DMS 273 treated with DMSO at 0.1 percent for 48 hours (cell line): ENCODE measurements at places on chromosomes 12 and 14.

- DNase-seq, result no peak
These were observed 513.3 kb upstream of the CCDC196 start for GRCh38 chr14:65972891-65973290.

DNA sequence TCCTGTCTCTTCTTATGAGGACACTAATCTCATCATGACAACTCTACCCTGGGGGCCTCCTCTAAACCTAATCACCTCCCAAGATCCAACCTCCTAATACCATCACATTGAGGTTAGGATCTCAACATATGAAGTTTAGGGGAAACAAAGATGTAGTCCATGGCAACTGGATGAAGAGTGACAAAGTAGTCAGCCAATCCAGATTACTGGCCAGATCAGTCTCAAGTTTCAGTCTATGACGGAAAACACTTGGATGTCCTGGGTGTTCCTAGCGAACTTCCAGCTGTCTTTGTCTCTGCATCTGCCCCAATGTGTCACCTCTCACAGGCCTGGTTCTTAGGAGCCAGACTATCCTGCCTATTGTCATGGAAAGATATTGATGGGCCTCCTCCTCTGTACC is 630.8 kb downstream of the AACS start:
- DNase-seq, result no peak

- no peak for DNase-seq
These were observed 36.3 kb upstream of the MAP3K9 start for GRCh38 chr14:70845601-70846000.

GRCh38 chr12:67320614-67321295 is 51.6 kb downstream of the CAND1 start:
- DNase-seq, result no peak

DNA sequence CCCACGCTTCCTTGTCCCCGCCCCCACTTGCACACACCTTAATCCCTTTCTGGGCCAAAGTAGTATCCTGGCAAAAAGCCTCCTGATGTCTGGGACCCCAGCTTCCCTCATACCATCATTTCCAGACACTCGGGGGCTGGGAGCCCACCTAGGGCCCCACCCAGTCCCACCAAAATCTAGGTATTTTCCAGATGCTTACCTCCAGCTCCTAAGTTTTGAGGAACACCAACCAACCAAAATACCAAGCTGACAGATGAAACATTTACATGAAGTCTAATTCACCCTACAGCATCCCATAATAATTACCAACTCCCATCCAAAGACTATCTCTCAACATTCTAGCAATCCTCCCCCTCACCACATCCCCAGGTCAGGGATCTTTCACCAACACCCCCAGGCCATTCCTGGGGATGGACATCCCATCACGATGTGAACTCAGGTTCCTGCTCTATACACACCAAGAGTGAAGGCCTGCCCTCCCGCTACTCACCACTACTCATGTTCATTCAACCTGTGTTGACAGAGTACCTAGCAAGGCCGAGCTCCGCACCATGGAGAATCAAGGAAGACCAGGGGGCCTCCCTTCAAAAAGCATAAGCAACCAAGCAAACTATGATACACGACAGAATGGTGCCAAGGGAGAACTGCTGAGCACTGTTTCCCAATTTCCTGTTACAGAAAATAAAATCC is 1.6 kb upstream of the CHD4 start:
- DNase-seq, result no peak

- DNase-seq, result no peak
These were observed 7.1 kb downstream of the GMFB start for GRCh38 chr14:54481695-54482094.

DNA sequence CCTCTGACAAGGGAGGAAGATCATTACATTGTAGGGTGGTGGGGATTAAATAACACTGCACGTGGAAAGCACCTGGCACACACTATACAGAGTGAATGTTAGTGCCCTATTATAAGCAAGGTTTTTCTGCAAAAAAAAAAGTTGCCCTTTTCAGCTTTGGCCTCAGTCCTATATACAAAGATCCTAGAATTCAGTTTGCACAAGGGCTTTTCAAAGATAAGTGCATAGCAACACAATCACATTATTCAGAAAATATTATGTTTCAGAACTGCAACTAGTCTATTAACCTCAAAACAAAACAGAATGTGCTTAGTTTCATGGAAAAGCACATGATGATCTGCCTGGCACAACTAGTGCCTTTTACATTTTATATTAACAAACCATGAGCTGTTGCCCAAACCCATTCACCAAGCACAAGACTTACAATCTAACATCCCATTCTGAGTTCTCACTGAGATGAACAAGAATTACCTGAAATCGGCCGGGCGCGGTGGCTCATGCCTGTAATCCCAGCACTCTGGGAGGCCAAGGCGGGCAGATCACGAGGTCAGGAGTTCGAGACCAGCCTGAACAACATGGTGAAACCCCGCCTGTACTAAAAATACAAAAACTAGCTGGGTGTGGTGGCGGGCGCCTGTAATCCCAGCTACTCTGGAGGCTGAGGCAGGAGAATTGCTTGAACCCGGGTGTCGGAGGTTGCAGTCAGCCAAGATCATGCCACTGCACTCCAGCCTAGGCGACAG is 1.8 kb downstream of the TM7SF3 start:
- DNase-seq, result no peak

GRCh38 chr14:79333198-79333546 is 878.1 kb downstream of the DIO2 start:
- DNase-seq, result no peak

GRCh38 chr12:51871126-51871525 is 16.8 kb upstream of the ANKRD33 start:
- no peak for DNase-seq
